ENCODE measurements at places on chromosomes 2 and 18. TPM values are rescaled to one million over a fixed set of nuclear protein-coding genes. Genes with fewer than 3 reads are reported as not detected.

The IFIH1 gene
- total RNA-seq = 19.9 TPM

The GALNT3 gene
- 2.4 TPM for total RNA-seq

The TMEM87B gene
- total RNA-seq = 52.0 TPM

The SCN1A gene
- not detected for total RNA-seq

The DSG3 gene
- 40.1 TPM for total RNA-seq

The RBM44 gene
- total RNA-seq = 2.5 TPM

The TDRD15 gene
- total RNA-seq = not detected

The DUSP2 gene
- total RNA-seq = 12.8 TPM

The TUBB8B gene
- not detected for total RNA-seq

The RAB6C gene
- 3.2 TPM for total RNA-seq

The SERPINB10 gene
- total RNA-seq = 0.15 TPM

The SIX3 gene
- total RNA-seq = not detected

The RIT2 gene
- total RNA-seq = not detected

The RGPD4 gene
- total RNA-seq = not detected

The UXS1 gene
- total RNA-seq = 38.1 TPM

The BOK gene
- total RNA-seq = 77.6 TPM

The RPRM gene
- not detected for total RNA-seq

The VWC2L gene
- not detected for total RNA-seq

The GLS gene
- total RNA-seq = 96.7 TPM

The MAP2 gene
- total RNA-seq = 8.2 TPM

The SLC5A7 gene
- under 0.01 TPM for total RNA-seq

The ATG4B gene
- total RNA-seq = 47.7 TPM

The ACP1 gene
- total RNA-seq = 84.2 TPM

The KYNU gene
- total RNA-seq = 11.7 TPM

The HOXD1 gene
- 0.64 TPM for total RNA-seq

The FHOD3 gene
- 13.1 TPM for total RNA-seq

The GAL3ST2 gene
- total RNA-seq = 2.6 TPM

The CRYBA2 gene
- total RNA-seq = not detected

The IL1R1 gene
- 206 TPM for total RNA-seq

The MZT2A gene
- 50.2 TPM for total RNA-seq

The HDLBP gene
- 515 TPM for total RNA-seq

The GPR75 gene
- total RNA-seq = 3.2 TPM

The CIB4 gene
- total RNA-seq = not detected

The NLRC4 gene
- total RNA-seq = 1.8 TPM

The AQP12B gene
- total RNA-seq = not detected

The NR4A2 gene
- total RNA-seq = 3.8 TPM

The PDE1A gene
- 4.3 TPM for total RNA-seq

The UGT1A5 gene
- not detected for total RNA-seq

The CBLN2 gene
- not detected for total RNA-seq

The STARD6 gene
- total RNA-seq = not detected

The CDH20 gene
- 1.2 TPM for total RNA-seq

The KCTD1 gene
- total RNA-seq = 47.3 TPM

The FKBP1B gene
- 7.2 TPM for total RNA-seq

All from breast epithelium (tissue), 4 donors.